ENCODE measurements at places on chromosomes 16 and 17.

GRCh38 chr16:75333721-75334163 lies 82.3 kb upstream of the BCAR1 start:
- DNase-seq = no peak

GRCh38 chr17:79019632-79020584 lies 4.1 kb upstream of the C1QTNF1 start:
- DNase-seq = no peak

DNA sequence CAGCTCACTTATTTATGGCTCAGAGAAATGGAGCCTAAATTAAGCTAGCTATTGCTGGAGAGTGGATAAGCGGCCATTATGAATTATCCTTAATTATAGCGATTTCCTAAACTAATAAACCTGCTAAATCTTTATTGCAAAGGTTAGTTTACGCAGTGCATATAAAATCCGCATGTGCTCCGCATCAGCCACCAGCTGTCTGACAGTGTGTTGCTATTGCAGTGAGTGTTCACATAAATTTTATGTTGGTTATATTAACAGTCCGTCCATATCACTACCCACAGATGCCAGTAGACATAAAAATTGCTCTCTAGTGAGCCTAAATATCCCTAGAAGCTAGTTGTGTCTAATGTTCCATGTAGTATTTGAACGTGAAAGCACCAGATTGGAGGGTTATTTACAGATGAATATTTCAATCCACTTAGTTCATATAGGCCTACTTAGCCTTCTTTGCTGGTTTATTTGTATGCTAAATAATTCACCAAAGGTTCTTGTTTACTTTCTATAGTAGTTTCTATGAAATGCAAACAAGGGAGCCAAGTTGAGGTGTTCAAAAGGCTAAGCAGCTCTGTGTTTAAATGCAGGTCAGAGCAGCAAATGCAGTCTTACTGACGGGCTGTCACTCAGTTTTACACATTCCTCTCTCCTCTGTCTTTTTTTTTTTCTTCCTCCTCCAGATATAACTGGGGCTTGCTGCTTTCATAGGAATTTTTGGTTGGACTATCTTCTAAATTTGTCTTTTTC lies 219.1 kb downstream of the IRX3 start:
- no peak for DNase-seq

GRCh38 chr16:64437706-64438324 lies 684.0 kb downstream of the CDH11 start:
- DNase-seq = no peak

DNA sequence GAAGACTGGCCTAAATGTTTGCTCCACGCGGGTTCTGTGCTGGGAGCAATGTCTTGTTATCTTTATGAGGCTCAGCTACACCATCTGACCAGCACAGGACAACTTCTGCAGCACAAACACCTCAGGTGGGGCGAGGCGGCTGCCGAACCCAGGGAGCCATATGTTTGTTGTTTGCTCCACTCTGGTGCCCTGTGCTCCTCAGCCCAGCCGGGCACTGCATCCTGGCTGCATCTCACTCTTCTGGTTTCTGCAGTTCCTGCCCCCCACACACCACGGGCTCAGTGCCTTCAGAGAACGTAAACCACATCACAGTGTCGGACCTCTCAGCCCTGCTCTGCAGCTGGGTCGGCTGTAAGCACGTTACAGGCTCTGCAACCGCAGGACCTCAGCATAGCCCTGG lies 32.4 kb downstream of the MXRA7 start:
- DNase-seq = no peak

DNA sequence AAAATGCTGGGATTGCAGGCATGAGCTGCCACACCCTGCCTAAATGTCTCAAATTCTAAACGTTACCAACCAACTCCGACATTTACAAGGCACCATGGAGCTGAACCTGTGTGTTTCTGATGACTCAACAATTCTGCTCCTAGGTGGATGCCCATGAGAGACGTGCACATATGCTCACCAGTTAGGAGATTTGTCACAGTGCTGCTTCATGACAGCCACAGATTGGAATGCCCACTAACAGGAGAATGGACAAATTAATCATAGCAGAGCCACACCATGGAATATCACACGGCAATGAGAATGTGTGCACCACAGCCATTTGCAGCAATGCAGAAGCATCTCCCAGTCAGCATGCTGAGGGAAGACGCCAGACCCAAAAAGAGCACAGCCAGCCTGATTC lies 8.0 kb upstream of the KCNG4 start:
- no peak for DNase-seq

DNA sequence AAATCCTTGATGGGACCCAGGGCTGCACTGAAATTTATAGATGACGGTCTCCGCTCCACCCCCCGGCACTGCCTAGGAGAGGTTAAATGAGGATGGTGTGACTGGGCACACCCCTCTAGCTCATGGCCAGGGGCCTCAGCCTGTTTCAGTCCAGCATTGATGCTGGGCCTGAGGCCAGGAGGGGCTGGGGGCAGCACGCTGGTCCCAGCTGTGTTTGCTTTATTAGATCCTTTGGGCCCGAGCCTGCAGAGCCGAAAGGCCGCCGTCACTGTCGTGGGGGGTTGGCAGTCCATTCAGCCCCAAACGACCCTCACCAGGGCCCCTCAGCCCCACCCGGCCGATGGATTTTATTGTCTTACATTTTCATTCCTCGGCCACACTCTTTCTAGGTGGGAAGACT lies 10.8 kb upstream of the DOK4 start:
- no peak for DNase-seq

DNA sequence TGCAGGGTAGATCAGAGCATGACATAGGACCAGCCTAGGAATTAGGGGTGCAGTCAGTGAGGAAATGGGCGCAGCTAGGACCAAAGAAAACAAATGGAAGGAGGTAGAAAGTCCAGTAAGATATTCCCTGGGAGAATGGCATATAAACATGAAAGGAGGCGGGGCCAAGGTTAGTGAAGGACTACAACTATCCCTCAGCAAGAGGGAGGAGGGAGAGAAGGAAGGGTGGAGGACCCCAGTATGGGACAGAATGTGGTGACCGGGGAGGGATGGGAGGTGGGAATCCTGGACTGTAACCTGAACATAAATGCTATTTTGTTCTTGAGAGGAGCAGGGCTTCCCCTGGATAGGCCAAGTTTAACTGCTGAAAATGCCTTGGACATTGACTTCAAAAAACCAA lies 22.8 kb downstream of the ITGB3 start:
- DNase-seq = no peak

- no peak for DNase-seq
These were observed 5.9 kb upstream of the SSTR5 start for GRCh38 chr16:1066584-1067172.

DNA sequence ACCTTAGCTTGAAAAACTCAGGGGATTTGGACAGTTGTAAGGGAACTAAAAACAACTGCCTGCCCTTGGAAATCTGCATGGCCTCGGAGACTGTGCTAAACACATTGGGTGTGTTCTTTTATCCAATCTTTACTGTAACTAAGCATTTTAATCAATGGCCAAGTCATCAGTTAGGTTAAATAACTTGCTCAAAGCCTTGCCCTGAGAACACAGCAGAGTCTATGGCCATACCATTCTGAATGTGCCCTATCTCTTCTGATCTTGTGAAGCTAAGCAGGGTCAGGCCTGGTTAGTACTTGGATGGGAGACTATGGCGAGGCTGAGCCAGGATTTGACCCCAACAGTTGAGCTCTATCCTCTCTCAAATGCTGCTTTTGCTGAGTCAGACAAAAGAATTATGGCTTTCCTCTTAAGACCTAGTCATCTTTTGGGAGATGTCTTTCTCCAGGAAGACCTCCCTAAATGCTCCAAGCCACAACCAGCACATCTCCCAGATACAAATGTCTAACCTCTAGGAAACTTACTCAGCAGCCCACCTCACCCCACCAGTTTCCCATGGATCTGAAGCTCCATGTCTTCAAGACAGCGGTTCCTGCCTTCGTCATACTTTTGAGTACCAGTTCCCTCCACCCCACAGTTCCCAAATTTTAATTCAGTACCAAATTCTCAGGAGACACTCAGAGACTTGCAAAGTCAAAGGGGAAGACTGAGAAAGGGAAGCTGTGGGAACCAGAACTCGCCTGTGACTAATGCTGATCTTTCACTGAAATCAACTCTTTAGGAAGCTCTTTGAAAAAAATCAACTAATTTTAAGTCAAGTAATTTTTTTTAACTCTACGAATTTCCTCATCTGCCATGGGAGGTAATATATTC lies 336.1 kb downstream of the MAF start:
- DNase-seq = no peak

- no peak for DNase-seq
These were observed 128.4 kb downstream of the ANKRD11 start for GRCh38 chr16:89361751-89362539.

Measured in NCI-H1436 treated with DMSO at 0.1 percent for 48 hours (cell line).